ENCODE measurements at places on chromosomes 13 and 19.

DNA sequence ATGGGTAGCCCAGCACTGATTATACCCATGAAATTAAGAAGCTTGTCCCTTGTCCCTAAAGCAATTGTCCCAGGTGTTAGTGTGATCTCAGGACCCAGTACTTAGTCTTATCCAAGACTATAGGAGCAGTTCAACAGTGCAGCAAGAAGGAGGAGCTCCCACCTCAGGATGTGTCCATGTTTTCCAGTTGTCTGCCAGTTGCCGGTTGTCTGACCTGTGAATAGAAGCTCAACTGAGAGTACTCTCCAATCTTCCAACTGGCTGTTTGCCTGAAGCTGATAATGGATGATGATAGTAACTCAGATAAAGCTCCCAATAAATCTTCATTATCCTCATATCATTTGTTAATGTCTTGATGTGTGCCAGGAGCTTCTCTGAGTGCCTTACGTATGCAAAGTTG lies 107.2 kb upstream of the HTR2A start:
- no peak for DNase-seq

DNA sequence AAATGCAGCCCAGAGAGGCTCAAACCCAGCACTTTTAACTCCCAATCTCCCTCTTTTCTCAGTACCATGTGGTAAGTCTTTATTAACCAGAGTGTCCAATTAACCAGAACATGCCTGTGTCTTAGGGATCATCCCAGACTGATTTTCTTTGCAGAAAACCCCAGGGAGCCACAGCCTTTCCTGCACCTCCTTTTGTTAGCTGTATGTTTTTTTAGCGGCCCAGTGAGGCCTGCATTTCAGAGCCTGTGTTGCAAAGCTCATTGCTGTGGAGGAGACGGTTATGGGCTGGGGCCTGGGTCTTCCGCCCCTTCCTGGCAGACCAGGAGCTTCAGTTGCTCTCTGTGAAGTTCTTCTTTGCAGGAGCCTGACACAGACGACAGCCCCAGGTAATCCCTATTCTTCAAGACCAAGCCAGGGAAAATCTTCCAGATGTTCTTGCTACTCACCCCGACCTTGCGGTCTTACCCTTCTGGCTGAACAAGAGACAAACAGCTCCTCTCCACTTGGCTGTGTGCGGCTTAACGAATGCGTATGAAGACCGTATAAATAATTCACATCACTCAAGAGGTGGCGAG lies 70.7 kb upstream of the TSHZ3 start:
- DNase-seq: no peak

- no peak for DNase-seq
These were observed 623 bp upstream of the C5AR1 start for GRCh38 chr19:47309038-47309437.

GRCh38 chr13:32446773-32447465 lies 19.0 kb upstream of the N4BP2L1 start:
- peak; percentile 33 for DNase-seq

GRCh38 chr19:35438096-35438495 lies 10.0 kb upstream of the FFAR2 start:
- peak; percentile 49 for DNase-seq

DNA sequence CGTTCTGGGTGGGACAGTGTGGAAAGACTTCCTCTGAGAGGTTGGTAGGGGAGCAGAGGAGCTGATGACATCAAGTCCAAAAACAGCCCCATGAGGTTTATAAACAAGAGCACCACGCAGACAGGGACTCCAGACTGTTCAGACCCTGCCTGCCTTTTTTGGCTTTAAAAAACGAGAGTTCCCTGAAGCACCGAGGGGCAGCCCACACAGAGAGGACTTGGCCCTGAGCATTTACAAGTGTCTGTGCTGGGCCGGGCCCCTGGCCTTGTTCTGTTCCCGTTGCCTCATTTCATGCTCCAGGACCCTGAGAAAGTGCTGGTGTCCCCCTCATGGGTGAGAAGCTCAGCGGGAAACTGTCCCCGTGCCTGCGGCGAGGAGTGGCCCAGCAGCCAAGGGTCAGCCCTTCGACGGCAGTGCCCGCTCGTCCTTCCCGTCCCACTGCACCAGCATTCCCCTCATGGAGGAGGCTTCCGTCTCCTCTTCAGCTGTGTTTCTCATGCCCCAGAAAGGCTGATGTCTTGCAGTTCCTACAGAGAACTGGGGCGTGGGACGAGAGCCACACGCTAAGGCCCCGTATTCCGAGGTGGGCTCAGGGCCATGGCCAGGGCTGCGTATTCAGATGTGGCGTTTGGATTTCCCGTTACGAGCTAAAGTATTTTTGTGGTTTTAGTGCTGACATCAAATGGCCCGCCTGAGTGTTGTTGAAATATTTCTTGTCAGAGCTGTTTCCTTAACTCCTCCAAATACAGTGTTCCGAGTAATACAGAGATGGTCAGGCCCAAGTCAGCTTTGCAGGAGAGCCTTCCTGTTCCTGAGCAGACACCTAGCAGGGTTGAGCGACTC lies 93.5 kb downstream of the ATP11A start:
- DNase-seq: no peak

Data from inflammatory macrophage treated with lipopolysaccharide for 4 hours (primary cell).